ENCODE measurements at places on chromosomes 5 and 9. TPM values are rescaled to one million over a fixed set of nuclear protein-coding genes. Genes with fewer than 3 reads are reported as not detected.
A peak's percentile ranks its signal among the peaks of the same experiment; 100 is the strongest.

DNA sequence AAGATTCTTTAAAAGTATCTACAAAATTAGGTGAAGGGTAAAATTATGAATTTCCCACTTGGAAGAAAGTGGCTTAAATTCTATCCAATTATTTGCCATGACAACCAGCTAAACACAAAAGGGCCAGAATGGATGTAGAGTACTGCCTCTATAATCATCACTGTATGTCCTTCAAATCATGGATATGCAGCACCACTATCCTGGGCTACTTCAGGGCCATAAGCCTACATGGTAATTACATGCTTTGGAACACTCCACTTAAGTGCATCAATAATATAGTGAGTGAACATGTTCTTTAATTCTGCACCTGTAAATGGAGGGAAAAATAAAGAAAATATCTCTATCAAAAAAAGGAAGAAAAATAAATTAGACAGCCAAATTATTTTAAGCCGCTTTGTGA is 575.2 kb downstream of the ISL1 start:
- no peak for DNase-seq

DNA sequence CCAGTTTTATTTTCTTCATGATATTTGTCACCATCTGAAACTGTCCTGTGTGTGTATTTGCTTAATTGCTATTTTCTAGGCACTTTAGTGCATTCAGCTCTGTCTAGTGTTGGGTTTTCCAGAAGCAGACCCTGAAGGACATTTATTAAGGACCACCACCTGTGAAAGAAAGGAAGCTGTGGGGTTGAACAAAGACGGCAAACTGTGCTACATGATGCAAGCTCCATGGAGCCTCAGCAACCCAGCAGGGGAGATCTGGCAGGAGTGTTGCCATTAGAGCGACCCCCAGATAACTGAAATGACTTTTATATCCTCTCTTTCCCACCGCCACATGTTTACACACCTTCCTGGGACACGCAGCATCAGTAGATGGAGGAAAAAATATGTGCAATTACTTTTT is 125.5 kb downstream of the GABRB2 start:
- DNase-seq, result no peak

- peak; percentile 76 for DNase-seq
Observed at GRCh38 chr5:79235634-79236361, at the start of gene JMY. Gene JMY, plus strand, starts transcription at chr5:79236131. Its CDS starts 520 bp downstream, at chr5:79236651.

- no peak for DNase-seq
Observed at GRCh38 chr5:144941-145340, 46.4 kb upstream of the LRRC14B start.

DNA sequence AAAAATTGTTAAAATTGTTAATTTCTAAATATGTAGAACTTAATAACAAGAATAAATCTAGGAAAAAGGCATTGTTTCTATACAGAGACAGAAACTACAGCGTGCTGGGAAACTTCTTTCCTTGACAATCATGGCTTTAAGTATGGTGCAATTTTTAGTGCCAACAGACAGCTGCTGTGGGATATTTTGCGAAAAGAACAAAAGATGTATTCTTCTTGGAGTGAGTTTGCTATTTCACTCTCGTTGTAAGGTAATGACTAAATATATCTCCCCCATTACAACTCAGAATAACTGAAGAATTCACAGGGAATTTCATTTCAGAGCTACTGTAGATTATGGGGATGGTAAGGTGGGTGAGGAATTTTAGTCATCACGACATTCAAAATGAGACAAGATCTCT is 2055.0 kb upstream of the ACO1 start:
- peak; percentile 31 for DNase-seq

- no peak for DNase-seq
Observed at GRCh38 chr5:176740131-176740701, 70.1 kb upstream of the UNC5A start.

DNA sequence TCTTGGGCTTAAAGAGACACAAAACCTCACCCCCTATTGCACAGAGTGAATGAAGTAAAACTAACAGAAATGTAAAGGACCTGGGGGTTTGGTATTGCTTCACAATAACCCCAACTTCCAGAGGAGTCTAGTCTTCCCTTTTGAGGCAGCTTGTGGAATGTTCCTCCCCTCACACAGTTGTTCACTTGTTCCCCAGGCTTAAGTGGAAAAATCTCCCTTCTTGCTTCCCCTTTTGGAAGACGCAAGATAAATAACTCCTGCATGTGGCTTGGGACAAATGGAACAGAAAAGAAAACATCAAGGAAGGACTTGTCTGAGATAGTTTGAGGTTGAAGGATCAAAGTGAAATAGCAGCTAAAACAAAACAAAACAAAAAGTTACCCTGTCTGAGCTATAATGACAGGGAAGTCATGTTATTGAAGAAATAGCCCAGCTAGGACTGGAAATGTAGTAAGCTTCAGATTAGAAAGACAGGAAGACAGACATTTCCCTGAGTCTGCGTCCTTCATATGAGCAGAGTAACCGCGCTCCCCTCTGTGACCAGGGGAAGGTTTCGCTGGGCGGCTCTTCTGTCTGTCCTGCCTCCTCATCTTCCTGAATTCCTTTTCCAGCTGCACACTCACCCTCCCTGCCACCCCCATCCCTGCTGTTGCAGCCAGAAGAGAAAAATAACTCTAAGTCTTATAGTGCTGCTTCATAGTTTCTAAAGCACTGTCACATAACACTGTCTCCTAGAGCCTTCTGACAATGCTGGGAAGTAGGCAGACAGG is 8.8 kb downstream of the SPARC start:
- DNase-seq, result no peak

- DNase-seq, result no peak
Observed at GRCh38 chr9:105515811-105516413, 42.0 kb upstream of the FKTN start.

GRCh38 chr9:129557192-129558036 is 63.5 kb downstream of the C9orf50 start:
- no peak for DNase-seq

NR4A3 gene
- 0.19 TPM for total RNA-seq

FOXE1 gene
- not detected for total RNA-seq

All from LHCN-M2 (cell line).